Sigmoid colon (tissue), 7 donors: ENCODE measurements at places on chromosomes 3 and 15. TPM values are rescaled to one million over a fixed set of nuclear protein-coding genes. Genes with fewer than 3 reads are reported as not detected.

DNA sequence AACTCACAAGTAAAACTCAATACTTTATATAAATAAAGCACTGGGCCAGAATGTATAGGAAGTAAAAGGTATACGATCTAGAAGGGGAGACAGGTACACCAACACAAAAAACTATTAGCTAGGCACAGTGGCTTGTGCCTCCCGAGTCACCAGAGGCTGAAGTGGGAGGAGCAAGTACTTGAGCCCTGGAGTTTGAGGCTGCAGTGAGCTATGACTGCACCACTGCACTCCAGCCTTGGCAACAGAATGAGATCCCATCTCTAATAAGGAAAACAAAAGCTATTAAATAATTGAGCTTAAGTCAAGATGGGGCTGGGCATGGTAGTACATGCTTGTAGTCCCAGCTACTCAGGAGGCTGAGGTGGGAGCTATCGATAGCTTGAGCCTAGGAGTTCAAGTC lies 17.0 kb downstream of the PIK3CB start:
- no peak overlapping the region for H3K27ac ChIP-seq
- no peak overlapping the region for H3K4me3 ChIP-seq
- no peaks in the 10 kb centered on the region for H3K27me3 ChIP-seq
- H3K4me1 ChIP-seq = no peaks in the 10 kb centered on the region
- no peak for DNase-seq
- no peaks in the 10 kb centered on the region for H3K36me3 ChIP-seq

RTP4 gene
- total RNA-seq = 7.2 TPM

GALNT15 gene
- total RNA-seq = 21.7 TPM

- H3K4me1 ChIP-seq = no peaks in the 10 kb centered on the region
- no peaks in the 10 kb centered on the region for H3K27me3 ChIP-seq
- no peak overlapping the region for H3K4me3 ChIP-seq
- no peak overlapping the region for H3K27ac ChIP-seq
Measured at GRCh38 chr15:69107025-69107620, 53.3 kb upstream of the GLCE start.

GRCh38 chr15:39942753-39943150 lies 8.8 kb downstream of the EIF2AK4 start:
- no peaks in the 10 kb centered on the region for H3K27me3 ChIP-seq
- no peak overlapping the region for H3K27ac ChIP-seq

DNA sequence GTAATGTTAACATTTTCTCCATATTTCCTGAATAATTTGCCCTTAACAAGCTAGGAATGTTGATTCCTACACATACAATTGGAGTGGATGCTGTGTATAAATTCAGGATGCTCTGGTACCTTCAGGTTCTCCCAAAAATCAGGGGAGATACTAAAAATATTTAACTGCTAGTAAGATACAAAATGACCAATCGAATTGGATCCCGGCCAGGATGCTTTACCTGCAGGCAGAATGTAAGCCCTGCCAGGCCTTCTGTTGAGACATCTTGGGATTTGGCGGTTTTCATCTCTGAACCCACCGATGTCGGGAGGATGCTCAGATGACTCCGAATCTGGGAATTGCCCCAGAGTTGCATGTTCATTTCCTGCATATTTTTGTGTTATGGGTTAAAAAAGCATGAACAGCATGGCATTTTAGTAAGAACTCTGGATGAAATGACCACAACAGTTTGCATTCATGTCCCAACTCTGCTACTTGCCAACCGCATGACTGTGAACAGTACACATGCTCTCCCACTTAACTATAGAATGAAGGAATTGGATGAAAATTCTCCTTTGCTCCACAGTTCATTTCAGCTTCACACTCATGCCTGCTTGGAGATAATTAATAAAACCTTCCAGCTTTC lies 241.4 kb upstream of the TBL1XR1 start:
- peaks cover 32% of the 10 kb centered on the region for H3K4me1 ChIP-seq
- H3K27me3 ChIP-seq = no peaks in the 10 kb centered on the region
- H3K4me3 ChIP-seq = no peak overlapping the region
- peak overlapping the region; percentile 88 for H3K27ac ChIP-seq

DNA sequence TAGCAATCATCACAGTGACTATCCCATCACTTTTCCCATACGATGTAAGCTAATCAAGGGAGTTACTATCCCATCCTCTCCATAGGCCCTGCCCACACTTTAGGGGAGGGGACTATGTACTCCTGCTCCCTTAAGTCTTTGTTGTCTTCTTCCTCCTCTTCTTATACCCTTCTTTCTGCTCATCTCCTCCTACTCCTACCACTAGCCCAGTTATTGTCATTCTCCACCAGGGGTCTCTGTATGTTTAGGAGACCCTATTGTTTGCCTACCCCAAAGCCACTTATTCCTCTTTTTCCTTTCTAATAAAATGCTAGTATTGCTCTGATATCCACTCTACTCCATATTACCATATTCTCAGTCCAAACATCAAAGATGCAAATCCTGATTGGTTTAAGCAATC lies 27.8 kb downstream of the STAC start:
- H3K36me3 ChIP-seq = no peaks in the 10 kb centered on the region
- no peak overlapping the region for H3K4me3 ChIP-seq
- H3K27ac ChIP-seq = no peak overlapping the region

MESP1 gene
- 3.6 TPM for total RNA-seq

GRCh38 chr3:130341882-130342281 lies 3.6 kb upstream of the COL6A5 start:
- no peaks in the 10 kb centered on the region for H3K36me3 ChIP-seq
- H3K27me3 ChIP-seq = peaks cover 14% of the 10 kb centered on the region
- H3K4me3 ChIP-seq = no peak overlapping the region

PLA2G4D gene
- not detected for total RNA-seq

DNA sequence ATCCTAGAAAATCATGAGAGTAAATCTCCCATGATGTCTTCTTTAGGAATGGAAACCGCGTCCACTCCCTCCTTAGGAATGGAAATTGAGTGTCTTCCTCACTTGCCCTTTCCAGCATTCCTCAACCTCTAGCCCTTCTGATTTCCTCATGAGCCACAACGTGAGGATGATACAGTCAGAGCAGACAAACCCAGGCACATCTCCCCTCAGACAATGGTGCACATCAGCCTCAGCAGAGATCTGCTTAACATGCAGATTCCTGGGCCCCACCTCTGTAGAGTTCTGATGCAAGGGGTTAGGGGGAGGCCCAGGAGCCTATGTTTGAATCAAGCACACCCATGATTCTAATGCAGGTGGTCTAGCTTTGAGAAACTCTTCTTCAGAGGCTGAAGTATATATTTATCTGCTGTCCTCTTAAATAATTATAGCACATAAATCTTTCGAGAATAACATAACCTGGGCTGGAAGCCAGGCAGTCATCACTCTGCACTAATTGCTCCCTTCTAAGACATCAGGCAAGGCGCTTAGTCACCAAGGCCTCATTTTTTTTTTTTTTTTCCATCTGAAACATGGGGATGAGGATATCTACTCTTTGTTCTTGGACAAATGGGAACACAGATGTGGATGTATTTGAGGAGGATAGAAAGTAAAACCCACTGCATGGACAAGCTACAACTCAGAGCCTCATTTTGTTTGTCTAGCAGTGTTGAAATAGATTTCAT lies 81.7 kb downstream of the PRICKLE2 start:
- DNase-seq = no peak
- H3K36me3 ChIP-seq = peaks cover 25% of the 10 kb centered on the region
- no peak overlapping the region for H3K4me3 ChIP-seq
- H3K27me3 ChIP-seq = no peaks in the 10 kb centered on the region
- H3K27ac ChIP-seq = peak overlapping the region; percentile 51

DNA sequence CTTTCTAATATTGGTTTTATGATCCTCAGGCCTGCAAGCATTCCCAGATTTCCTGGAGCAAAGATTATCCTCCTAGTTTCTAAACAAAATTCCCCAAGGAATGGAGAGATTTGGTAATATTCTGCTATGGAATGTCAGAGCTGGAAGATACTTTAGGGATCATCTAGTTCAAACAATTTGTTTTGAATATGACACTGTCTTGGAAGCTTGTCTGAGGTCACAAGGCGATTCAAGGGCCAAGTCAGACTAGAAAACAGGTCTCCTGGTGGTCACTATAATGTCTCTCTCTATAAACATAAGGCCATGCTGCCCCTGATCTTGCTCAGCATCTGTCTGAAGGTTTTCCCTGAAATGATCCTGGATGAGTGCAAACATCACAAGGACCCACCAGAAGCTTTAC lies 143.4 kb upstream of the BCL6 start:
- no peak overlapping the region for H3K4me3 ChIP-seq
- H3K27ac ChIP-seq = no peak overlapping the region
- no peaks in the 10 kb centered on the region for H3K27me3 ChIP-seq
- no peaks in the 10 kb centered on the region for H3K36me3 ChIP-seq
- DNase-seq = no peak

- H3K27me3 ChIP-seq = peaks cover 14% of the 10 kb centered on the region
- no peak for DNase-seq
- no peaks in the 10 kb centered on the region for H3K36me3 ChIP-seq
- H3K4me1 ChIP-seq = no peaks in the 10 kb centered on the region
Measured at GRCh38 chr3:127393131-127393820, 105.4 kb upstream of the PRR20G start.

DNA sequence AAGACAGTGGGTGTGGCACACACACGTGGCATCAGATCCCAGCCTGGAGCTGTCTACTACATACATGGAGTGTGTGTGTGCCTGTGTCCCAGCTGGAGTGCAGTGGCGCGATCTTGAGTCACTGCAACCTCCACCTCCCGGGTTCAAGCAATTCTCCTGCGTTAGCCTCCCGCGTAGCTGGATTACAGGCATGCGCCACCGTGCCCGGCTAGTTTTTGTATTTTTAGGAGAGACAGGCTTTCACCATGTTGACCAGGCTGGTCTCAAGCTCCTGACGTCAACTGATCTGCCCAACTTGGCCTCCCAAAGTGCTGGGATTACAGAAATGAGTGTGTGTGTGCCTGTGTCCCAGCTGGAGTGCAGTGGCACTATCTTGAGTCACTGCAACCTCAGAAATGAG lies 108.8 kb downstream of the IL12A start:
- no peak overlapping the region for H3K4me3 ChIP-seq
- no peaks in the 10 kb centered on the region for H3K4me1 ChIP-seq
- H3K27me3 ChIP-seq = no peaks in the 10 kb centered on the region
- DNase-seq = no peak
- H3K27ac ChIP-seq = no peak overlapping the region

CCR3 gene
- not detected for total RNA-seq

CLRN1 gene
- not detected for total RNA-seq

DNA sequence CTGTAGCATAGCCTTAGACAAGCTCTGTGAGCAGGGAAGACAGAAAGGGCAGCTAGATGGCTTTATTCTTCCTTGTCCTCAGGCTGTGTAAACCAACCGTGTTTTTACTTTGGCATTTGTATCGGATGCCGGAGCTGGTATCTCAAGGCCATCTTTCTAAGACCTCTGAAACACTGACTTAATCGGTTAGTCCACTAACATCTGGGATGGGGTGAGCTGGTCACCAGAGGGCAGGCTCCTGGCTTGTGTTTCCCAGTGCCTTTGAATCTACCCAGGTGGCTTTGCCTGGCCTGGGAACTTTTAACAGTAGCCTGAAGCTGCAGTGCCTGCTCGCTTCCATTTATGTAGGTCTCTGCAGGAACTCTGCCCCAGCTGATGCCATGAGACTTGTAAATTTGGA lies 252.7 kb downstream of the NR1D2 start:
- no peak overlapping the region for H3K27ac ChIP-seq
- H3K27me3 ChIP-seq = no peaks in the 10 kb centered on the region
- no peaks in the 10 kb centered on the region for H3K4me1 ChIP-seq
- H3K4me3 ChIP-seq = no peak overlapping the region

DNA sequence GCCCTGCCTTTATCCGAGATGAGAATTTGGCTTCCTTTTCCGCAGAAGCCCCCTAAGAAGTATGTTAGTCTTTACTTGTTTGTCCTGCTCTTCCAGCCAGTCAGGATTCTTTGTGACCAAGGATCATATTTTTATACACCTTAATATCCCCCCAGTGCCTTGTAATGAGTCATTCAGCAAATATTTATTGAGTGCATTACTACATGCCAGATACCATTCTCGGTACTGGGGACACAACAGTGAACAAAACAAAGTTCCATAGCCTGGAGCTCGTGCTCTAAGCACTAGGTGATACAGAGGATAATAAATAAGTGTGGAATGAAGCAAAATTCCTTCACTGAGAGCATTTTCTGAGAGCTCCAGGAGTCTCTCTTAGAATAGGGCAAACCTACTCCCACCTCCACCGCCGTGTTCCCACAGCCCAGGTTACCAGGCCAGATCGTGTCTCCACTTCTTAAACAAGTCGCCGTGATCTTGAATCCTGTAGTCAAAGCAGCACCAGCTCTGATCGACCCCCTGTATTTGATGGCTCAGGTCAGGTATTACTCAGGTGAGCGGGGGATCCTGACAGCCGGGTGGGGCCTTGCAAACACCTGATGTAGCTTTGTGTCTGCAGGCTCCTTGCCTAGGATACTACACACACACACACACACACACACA lies 18.5 kb downstream of the TTC21A start:
- no peaks in the 10 kb centered on the region for H3K36me3 ChIP-seq
- H3K4me1 ChIP-seq = peaks cover 11% of the 10 kb centered on the region
- H3K27me3 ChIP-seq = no peaks in the 10 kb centered on the region

- no peak overlapping the region for H3K27ac ChIP-seq
- H3K27me3 ChIP-seq = no peaks in the 10 kb centered on the region
- DNase-seq = no peak
Measured at GRCh38 chr3:69930564-69930963, 69.0 kb upstream of the SAMMSON start.

DNA sequence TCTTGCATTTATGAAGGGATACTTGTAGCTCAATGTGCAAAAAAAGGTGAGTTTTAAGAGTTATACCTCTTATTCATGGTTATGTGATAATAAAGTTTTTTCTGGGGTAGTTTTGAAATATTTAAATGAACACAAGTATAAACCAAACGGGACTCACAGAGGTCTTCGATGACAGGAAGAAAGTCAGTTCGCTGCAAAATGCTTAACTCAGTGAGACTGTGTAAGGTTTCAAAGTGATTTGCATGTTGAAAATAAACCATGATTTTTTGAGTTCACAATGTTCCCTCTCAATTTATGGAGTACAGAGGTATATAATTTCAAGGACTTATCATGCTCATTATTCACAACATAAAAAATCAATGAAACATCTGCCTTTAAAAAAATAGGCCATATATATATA lies 36.3 kb upstream of the MYH15 start:
- H3K4me3 ChIP-seq = no peak overlapping the region
- no peaks in the 10 kb centered on the region for H3K36me3 ChIP-seq
- no peak overlapping the region for H3K27ac ChIP-seq
- no peak for DNase-seq

DNA sequence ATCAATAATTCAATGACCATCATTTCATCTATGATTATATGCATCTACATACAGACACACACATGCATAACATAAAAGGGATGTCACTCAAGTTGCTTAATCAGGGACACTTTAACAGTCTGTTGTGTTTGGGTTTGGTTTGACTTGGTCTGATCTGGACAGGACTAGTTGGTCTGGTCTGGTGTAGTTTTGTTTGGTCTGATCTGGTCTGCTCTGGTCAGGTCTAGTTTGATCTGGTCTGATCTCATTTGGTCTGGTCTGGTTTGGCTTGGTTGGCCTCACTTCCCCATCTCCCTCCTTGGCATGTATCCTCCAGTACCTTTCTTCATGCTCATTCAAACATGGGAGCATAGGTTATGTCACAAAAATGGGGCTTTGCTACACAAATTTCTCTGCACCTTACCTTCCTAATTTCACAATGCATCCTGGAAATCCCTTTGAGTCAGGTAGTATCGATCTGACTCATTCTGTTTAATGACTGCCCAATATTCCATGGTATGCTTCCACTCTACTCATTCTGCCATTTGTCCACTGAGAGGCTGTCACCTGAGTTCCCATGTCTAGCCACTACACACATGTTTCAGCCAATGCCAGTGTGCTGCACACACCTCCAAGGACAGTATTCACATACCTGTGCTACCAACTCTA lies 73.0 kb upstream of the TPM1 start:
- no peak overlapping the region for H3K4me3 ChIP-seq
- no peaks in the 10 kb centered on the region for H3K27me3 ChIP-seq
- no peak for DNase-seq
- no peak overlapping the region for H3K27ac ChIP-seq
